H1 (cell line): ENCODE measurements at places on chromosomes 7 and 10.
A peak's percentile ranks its signal among the peaks of the same experiment; 100 is the strongest.

DNA sequence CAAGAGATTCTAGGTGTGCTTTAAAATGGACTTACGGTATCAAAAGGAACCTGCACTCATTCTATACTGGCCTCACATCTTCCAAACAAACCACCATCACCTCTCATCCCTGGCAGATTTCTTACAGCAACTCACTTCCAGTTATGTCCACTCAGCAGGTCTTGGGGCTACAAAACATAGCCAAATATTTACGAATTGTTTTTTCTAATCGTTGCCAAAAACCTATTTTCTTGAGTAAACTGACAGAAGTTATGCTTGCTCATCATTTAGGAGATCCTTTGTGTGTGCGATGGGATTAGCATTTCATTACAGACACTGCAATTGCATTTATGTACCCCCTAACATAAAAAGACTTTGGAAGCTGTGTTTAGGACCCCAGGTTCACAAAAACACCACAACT is 2.7 kb downstream of the KCNMA1 start:
- no peak overlapping the region for H3K4me3 ChIP-seq
- H3K4me1 ChIP-seq: peaks cover 16% of the 10 kb centered on the region
- peaks cover 33% of the 10 kb centered on the region for H3K27me3 ChIP-seq
- DNase-seq: no peak

- no peak for DNase-seq
- no peak overlapping the region for H3K4me3 ChIP-seq
- H3K27ac ChIP-seq: no peak overlapping the region
- no peaks in the 10 kb centered on the region for H3K36me3 ChIP-seq
Measured at GRCh38 chr10:232061-232460, 96.8 kb downstream of the ZMYND11 start.

DNA sequence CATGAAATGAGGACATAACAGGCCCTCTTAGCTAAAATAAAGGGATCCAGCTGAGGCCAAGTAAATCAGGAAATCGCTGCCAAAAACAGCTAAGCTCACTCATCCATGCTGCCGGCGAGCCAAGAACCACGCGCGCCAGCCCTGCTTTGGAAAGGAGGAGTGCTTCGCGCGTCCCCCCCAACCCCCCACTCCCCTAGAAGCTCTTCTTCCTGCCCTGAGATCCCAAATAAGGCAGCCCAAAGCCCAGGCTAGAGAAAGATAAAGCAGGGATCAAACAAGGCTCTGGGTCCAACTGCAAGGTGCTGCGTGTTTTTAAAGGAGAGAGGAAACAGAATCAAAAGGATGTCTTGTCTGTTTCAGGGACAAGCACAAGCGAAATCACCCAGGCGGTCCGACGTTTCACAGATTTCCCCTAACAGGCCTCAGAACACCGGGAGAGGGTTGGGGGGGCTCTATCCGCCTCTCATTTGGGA is 168.3 kb upstream of the AUTS2 start:
- no peaks in the 10 kb centered on the region for H3K36me3 ChIP-seq
- no peak for DNase-seq
- H3K27ac ChIP-seq: no peak overlapping the region
- no peak overlapping the region for H3K4me3 ChIP-seq

DNA sequence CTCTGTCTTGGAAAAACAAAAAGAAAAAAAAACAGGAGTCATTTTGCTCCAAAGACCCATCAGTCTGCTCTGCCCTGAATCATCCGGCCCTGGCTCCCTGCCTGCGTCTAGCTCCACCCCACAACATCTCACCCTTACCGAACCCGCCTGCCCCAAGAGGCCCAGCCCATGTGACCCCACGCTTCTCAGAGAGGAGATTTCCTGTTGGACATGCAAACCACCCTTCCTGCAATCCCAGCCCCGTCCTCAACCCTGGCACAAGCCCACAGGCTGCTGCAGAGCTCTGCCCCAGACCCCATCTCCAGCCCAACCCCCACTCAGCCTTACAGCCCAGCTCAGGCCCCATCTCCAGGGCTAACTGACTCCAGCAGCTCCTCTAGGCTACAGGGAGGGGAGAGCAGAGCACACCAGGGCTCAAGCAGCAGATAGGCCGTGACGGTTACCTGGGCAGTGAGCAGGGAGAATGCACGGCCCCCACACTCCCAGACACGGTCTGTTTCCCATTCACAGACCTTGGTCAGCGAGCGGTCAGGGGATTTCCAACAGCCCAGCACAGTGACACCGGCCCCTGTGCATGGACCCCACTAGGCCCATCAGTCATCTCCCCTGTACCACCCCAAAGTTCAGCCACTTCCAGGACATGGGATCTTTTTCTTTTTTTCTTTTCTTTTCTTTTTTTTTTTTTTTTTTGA is 69.9 kb upstream of the GTF2I start:
- H3K4me3 ChIP-seq: no peak overlapping the region
- H3K36me3 ChIP-seq: peaks cover 2% of the 10 kb centered on the region; the same call in 1 of the 2 replicates
- no peaks in the 10 kb centered on the region for H3K27me3 ChIP-seq

DNA sequence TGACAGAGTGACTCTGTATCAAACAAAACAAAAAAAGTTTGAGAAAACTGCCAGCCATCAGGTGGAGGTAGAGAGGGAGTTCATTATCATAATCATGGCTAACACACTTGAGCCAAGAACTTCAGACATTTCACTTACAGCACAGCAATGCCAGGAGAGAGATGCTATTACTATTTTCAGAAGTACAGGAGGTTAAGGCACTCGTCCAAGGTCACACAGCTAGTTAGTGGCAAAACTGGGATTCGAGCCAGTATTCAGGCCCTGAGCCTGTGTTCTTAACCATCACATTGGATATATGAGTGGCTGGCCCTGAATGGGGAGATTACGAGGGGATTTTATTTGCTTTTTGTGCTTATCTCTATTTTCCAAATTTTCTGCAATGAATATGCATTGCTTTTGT is 24.8 kb upstream of the UNC5B start:
- no peaks in the 10 kb centered on the region for H3K27me3 ChIP-seq
- no peaks in the 10 kb centered on the region; the same call in 1 of the 2 replicates for H3K4me1 ChIP-seq
- H3K27ac ChIP-seq: no peak overlapping the region
- DNase-seq: no peak

GRCh38 chr10:62082729-62083411 is 181.4 kb downstream of the ARID5B start:
- H3K36me3 ChIP-seq: no peaks in the 10 kb centered on the region
- H3K4me3 ChIP-seq: no peak overlapping the region
- no peaks in the 10 kb centered on the region for H3K27me3 ChIP-seq
- DNase-seq: no peak
- H3K27ac ChIP-seq: no peak overlapping the region

GRCh38 chr10:91525896-91526712 is 106.8 kb downstream of the PPP1R3C start:
- no peak for DNase-seq
- H3K36me3 ChIP-seq: no peaks in the 10 kb centered on the region
- no peak overlapping the region for H3K27ac ChIP-seq
- no peak overlapping the region for H3K4me3 ChIP-seq
- H3K4me1 ChIP-seq: no peaks in the 10 kb centered on the region

GRCh38 chr10:112512294-112512693 is 65.3 kb downstream of the VTI1A start:
- no peak overlapping the region for H3K4me3 ChIP-seq
- H3K27me3 ChIP-seq: no peaks in the 10 kb centered on the region
- H3K27ac ChIP-seq: no peak overlapping the region
- DNase-seq: no peak
- H3K4me1 ChIP-seq: no peaks in the 10 kb centered on the region
- H3K36me3 ChIP-seq: no peaks in the 10 kb centered on the region

DNA sequence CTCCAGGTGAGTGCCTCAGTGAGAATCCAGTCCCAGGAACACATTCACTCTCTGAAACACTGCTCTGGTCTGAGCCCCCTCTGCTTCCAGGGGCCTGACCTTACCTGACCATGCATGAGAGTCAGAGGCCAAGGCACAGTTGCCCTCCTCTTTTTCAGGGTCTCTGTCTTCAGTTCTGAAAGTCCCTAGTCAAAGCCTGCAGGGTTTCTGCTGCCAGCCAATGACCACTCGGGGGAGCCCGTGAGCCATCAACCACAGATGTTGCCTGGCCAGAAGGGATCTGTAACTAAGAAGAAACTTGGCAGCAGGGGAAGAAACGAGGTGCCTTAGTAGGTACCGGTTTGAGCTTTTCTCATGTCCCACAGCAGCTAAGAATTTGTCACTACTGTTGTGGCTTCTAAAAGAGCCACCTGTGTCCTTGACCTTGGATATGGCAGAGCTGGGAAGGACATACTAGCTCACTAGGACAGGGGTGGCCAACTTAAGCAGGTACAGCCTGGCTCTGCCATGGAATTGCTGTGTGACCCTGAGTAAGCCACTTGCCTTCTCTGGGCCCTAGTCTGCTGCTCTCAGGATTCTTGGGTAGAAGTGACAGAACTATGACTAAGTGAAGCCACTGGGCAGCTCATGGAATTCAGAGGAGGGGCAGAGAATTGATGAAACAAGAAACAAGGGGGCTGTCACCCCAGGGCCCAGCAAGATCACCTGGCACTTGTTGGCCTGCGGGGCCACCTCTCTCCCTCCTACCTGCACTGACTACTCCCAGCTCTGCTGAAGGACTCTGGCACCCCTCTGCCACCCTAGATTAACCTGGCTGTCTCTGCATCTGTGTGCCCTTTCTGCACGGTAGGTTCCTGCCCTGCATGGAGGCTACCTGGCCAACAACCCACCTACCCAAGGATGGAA is 83.8 kb upstream of the GPR26 start:
- H3K4me3 ChIP-seq: no peak overlapping the region
- peaks cover 17% of the 10 kb centered on the region for H3K4me1 ChIP-seq
- peak; percentile 60 for DNase-seq
- no peaks in the 10 kb centered on the region for H3K36me3 ChIP-seq
- H3K27me3 ChIP-seq: no peaks in the 10 kb centered on the region

DNA sequence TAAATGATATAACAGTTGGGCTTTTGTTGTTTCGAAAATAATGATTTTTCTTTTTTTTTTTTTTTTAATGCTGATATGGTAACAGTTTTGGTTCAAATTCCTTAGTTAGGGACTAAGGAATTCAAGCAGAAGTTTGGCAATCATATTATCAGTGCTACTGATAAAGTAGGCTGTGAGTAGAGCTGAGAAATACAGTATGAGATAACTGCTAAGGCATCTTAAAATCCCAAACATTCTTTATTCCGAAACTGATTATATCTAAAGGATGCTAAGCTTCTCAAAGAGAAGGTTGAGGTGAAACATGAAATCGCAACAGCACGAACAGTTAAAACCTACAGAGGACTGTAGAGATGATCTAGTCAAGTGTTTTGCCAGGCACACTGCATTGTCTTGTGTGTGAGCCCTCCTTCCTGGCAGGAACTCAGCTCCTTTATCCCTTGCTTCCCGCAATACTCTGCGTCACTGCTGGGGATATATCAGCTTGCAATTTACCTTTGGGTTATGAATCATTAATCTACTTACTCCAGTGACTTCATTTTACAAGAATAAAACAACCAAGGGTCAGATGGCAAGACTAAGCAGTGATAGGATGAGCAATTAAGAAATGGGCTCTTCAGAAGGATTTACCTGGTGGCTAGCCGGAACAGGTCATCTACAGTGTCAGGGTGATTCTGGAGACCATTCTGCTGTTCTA is 36.7 kb downstream of the IRF5 start:
- no peak overlapping the region for H3K27ac ChIP-seq
- no peak overlapping the region for H3K4me3 ChIP-seq
- no peak for DNase-seq
- H3K36me3 ChIP-seq: peaks cover 88% of the 10 kb centered on the region

- H3K27me3 ChIP-seq: no peaks in the 10 kb centered on the region
- no peak overlapping the region for H3K27ac ChIP-seq
- 0 out of 2 replicates have a peak, but pooled peaks cover 2% of the 10 kb centered on the region for H3K4me1 ChIP-seq
Measured at GRCh38 chr7:52695973-52696595, 339.3 kb upstream of the POM121L12 start.
